Activated CD4-positive, alpha-beta memory T cell treated with anti-CD3 and anti-CD28 coated beads, Interleukin-2, amount 10 ng/mL, durations not matched to agents 7 days and 5 days (primary cell): ENCODE measurements at places on chromosomes 5 and 9. TPM values are rescaled to one million over a fixed set of nuclear protein-coding genes. Genes with fewer than 3 reads are reported as not detected.

DNA sequence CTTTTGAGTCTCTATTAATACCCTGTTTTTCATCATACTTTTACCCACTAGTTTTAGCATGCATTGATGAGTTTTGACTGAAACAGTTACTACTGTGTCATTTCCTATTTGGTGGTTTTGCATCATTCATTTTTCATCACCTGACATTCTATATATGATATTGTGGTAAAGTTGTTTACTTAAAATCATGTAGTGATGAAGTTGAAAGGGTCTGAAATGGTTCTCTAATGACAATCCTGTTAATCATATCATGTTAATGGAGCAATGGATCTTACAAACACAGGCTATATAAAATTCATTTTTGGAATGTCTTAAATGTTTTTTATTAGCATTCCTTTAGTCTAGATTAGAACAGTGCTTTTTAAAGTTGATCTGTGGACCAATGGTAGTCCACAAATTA lies 84.1 kb downstream of the ERBIN start:
- no peak overlapping the region for H3K4me3 ChIP-seq
- H3K36me3 ChIP-seq, result peaks cover 29% of the 10 kb centered on the region
- no peaks in the 10 kb centered on the region for H3K27me3 ChIP-seq
- H3K27ac ChIP-seq, result peak overlapping the region; percentile 14

GRCh38 chr5:141714542-141715310 lies 32.7 kb upstream of the ARAP3 start:
- H3K4me3 ChIP-seq, result no peak overlapping the region
- no peak overlapping the region for H3K27ac ChIP-seq
- H3K36me3 ChIP-seq, result no peaks in the 10 kb centered on the region
- H3K27me3 ChIP-seq, result peaks cover 13% of the 10 kb centered on the region
- DNase-seq, result no peak

GRCh38 chr9:131817073-131817472 lies 77.2 kb upstream of the RAPGEF1 start:
- no peak overlapping the region for H3K27ac ChIP-seq
- no peak for DNase-seq
- no peaks in the 10 kb centered on the region for H3K4me1 ChIP-seq
- H3K36me3 ChIP-seq, result no peaks in the 10 kb centered on the region
- no peak overlapping the region for H3K4me3 ChIP-seq

- no peak overlapping the region for H3K27ac ChIP-seq
- no peak overlapping the region for H3K4me3 ChIP-seq
- no peak for DNase-seq
- H3K36me3 ChIP-seq, result no peaks in the 10 kb centered on the region
These were observed 226.5 kb downstream of the ASTN2 start for GRCh38 chr9:117188394-117188793.

- no peaks in the 10 kb centered on the region for H3K36me3 ChIP-seq
- H3K27ac ChIP-seq, result no peak overlapping the region
- DNase-seq, result peak; percentile 45
- no peak overlapping the region for H3K4me3 ChIP-seq
These were observed 34.3 kb upstream of the MACIR start for GRCh38 chr5:103224118-103224893.

SLCO6A1 gene
- total RNA-seq, result not detected
